ENCODE measurements at places on chromosomes 2 and 18. TPM values are rescaled to one million over a fixed set of nuclear protein-coding genes. Genes with fewer than 3 reads are reported as not detected.

The SKOR2 gene
- total RNA-seq: 0.18 TPM

The CREB1 gene
- total RNA-seq: 103 TPM

The HOXD3 gene
- total RNA-seq: not detected

The TUBB8B gene
- 0.72 TPM for total RNA-seq

Data from H9 (cell line).